RPMI7951 (cell line): ENCODE measurements at places on chromosomes 16 and 17. TPM values are rescaled to one million over a fixed set of nuclear protein-coding genes. Genes with fewer than 3 reads are reported as not detected.
A peak's percentile ranks its signal among the peaks of the same experiment; 100 is the strongest.

The MT1F gene
- 6.5 and 9.0 TPM in 2 replicates for total RNA-seq

The TBX21 gene
- total RNA-seq: not detected in 2 replicates

- DNase-seq: peak; percentile 75
These were observed at the start of gene CFAP52 for GRCh38 chr17:9576521-9577372. Gene CFAP52, plus strand, starts transcription at chr17:9576642. Its CDS starts 54 bp downstream, at chr17:9576696.

DNA sequence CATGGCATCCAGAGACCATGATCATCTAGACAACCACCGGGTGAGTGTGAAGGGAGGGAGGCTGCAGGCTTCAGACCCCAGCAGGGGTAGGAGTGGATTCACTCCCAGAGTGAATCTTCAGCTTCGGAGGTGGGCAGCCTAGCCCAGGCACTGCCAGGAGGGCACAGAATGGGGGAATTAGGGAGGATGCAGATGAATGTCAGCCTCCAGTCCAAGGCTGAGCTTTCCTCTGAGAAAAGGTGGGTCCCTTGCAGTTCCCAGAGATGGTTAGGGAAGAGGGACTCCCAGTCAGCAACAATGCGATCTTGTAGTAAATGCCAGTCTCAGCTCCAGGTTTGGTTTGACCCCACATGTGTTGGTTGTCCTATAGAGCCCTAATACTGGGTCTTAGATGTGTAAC, 36.7 kb upstream of the POLR3E start:
- DNase-seq: no peak

GRCh38 chr17:52071712-52072111, 86.8 kb downstream of the CA10 start:
- DNase-seq: no peak

- no peak for DNase-seq
These were observed 171.8 kb downstream of the PRKCA start for GRCh38 chr17:66474258-66474657.
